Glutamatergic neuron (in vitro differentiated cells): ENCODE measurements at places on chromosomes 6 and 20. TPM values are rescaled to one million over a fixed set of nuclear protein-coding genes. Genes with fewer than 3 reads are reported as not detected.

Gene ECT2L
- total RNA-seq, result 2.7 TPM

Gene APOBEC2
- total RNA-seq, result 0.61 TPM

Gene SPATA25
- 1.2 TPM for total RNA-seq

Gene POU5F1
- 48.8 TPM for total RNA-seq

Gene HLA-G
- not detected for total RNA-seq

Gene TAP1
- total RNA-seq, result 0.25 TPM

Gene BPIFA1
- not detected for total RNA-seq

Gene TNNC2
- total RNA-seq, result 0.64 TPM

Gene BMP6
- total RNA-seq, result 0.25 TPM

Gene HNF4A
- total RNA-seq, result not detected

Gene MAPK13
- total RNA-seq, result 4.2 TPM

Gene HLA-F
- 1.9 TPM for total RNA-seq

Gene PSMF1
- 241 TPM for total RNA-seq

Gene GMDS
- 8.9 TPM for total RNA-seq

Gene PHACTR1
- total RNA-seq, result 50.7 TPM
